Activated T-helper 1 cell treated with anti-CD3 and anti-CD28 coated beads, Interleukin-2, amount 50 U/mL, for 16 hours (primary cell): ENCODE measurements at places on chromosomes 2 and 18.

DNA sequence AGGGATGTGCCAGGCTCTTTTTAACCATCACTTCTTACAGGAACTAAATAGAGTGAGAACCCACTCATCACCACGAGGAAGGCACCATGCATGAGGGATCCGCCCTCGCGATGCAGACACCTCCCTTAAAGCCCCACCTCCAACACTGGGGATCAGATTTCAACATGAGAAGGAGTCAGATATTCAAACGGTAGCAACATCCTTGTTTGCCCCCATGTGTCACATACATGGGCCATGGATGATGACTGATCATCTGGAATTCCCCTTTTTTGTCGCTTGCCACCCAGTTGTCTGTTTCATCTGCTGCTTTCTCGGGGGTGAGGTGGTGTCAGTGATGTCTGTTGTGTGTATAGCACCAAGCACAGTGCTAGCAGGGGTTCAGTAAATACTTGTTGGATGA is 57.9 kb downstream of the NCK2 start:
- peak; percentile 65 for DNase-seq

DNA sequence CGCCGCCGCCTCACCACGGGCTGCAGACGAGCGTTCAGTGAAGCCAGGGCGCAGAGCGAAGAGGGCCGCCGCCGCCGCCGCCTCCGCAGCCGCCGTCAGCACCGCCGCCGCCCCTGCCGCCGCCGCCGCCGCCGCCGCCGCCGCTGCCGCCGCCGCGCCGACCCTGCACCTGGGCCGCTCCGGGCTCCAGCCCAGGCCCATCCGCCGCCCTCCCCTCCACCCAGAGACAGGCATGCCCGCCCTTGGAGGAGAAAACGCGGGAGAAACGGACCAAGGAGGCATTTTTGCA is 3.0 kb downstream of the POU3F3 start:
- no peak for DNase-seq

GRCh38 chr2:57894381-57894780 is 152.2 kb upstream of the VRK2 start:
- DNase-seq, result no peak

- no peak for DNase-seq
Observed at GRCh38 chr2:118737684-118738083, 109.8 kb downstream of the EN1 start.
